Stimulated activated CD8-positive, alpha-beta memory T cell treated with anti-CD3 and anti-CD28 coated beads, Interleukin-4, amount 100 ng/mL, for 4 hours (primary cell): ENCODE measurements at places on chromosomes 6 and 20.

- DNase-seq, result no peak
These were observed 418.6 kb downstream of the CDKAL1 start for GRCh38 chr6:20952699-20953474.

- no peak for DNase-seq
These were observed 172.1 kb upstream of the PROKR2 start for GRCh38 chr20:5488823-5489222.

DNA sequence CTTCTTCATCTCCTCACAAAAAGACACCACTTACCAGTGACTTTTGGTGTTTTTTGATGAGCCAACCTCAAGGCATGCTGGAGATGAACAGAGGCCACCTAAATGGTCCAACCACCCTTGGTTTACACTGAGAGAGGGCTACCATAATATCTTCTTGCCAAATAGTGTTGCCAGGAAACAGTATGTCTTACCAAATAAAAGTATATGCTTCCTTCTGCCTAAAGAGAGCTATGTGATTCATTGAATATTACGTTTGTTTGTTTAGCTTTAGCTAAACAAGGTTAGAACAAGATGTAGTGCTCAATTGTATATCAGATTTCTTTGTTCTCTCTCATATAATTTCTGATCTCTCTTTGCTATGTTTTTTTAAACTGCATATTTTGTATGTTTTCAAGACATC, 40.6 kb upstream of the BMP6 start:
- no peak for DNase-seq

DNA sequence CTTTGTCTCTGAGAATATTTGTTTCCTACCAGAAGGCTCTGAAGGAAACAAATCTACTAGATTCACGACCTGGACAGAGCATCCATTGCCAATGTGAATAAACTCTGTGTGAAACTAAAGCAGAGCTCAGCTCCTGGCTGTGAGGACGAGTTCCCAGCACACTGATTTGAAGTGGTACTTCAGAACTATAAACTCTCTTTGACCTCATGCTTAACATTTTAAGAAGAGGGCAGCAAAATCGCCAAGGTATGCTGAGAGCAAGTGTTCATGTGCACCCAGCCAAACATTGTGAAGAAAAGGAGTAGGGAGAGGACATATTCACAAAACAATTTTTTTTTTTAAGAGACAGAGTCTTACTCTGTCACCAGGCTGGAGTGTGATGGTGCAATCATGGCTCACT, 33.7 kb upstream of the ZNF133 start:
- DNase-seq, result no peak

GRCh38 chr20:5234158-5234557, 82.6 kb downstream of the PROKR2 start:
- no peak for DNase-seq

GRCh38 chr6:149477544-149477943, 7.3 kb downstream of the ZC3H12D start:
- no peak for DNase-seq

DNA sequence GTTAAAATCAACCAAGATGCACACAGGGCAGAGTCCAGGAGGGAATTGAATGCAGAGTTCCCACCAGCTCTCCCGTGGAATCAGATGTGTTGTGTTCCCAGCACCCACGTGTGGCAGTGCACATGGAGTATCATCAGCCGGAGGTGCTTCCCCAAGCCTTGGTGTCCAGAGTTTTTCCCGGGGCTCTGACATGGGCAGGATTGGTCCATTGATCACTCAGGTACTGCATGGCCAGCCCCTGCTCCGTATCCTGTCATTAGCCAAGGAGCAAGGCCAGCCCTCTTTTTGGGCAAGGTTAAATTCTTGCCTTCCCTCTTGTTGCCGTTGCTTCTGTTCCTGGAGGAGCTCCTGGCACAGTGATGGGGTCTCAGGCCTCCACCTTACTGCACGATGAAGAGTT, 28.6 kb upstream of the SLC22A1 start:
- DNase-seq, result no peak

DNA sequence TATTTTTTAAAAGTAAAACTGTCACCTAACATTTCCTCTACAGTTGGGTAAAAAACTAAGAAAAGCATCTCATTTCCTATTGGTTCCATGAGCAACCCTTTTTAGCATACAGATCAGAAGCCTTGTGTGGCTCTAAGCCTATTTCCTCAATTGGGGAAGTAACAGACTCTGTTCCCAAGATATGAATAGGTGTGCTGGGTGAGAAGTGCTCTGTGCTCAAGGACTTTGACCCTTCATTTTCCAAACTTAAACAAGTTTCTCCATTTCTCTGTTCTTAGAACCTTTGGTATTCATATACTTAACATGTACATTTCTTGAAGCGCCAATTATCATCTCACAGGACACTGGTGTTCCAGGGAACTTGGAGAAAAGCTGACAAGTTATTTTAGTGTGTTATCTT, 24.1 kb downstream of the CARMIL1 start:
- DNase-seq, result no peak

- no peak for DNase-seq
These were observed 91.3 kb downstream of the PDE10A start for GRCh38 chr6:165571721-165572132.

DNA sequence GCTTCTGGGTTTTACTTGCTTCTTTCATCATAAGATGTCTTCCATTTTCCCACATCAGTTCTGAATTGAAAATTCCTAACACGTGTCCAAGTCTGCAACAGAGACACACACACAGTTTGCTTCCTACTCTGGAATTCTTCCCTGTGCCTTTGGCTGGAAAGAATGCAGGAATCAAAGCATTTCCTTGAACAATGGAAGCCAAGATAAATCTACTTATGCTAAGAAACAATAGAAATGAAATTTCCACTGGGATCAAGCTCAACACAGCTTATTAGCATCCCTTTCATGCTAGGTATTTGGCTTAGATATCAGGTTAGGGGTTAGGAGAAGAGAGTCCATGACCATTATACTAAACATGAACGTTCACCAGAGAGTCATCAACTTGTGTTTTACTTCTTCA, 101.1 kb upstream of the SCAF8 start:
- DNase-seq, result no peak
